Aorta (tissue), 5 donors: ENCODE measurements at places on chromosomes 3 and 15. TPM values are rescaled to one million over a fixed set of nuclear protein-coding genes. Genes with fewer than 3 reads are reported as not detected.

GRCh38 chr15:27468151-27468591 is 497.2 kb downstream of the GABRG3 start:
- no peaks in the 10 kb centered on the region for H3K4me1 ChIP-seq
- DNase-seq, result no peak
- H3K27me3 ChIP-seq, result no peaks in the 10 kb centered on the region
- no peak overlapping the region for H3K4me3 ChIP-seq

- H3K36me3 ChIP-seq, result no peaks in the 10 kb centered on the region
- H3K27me3 ChIP-seq, result no peaks in the 10 kb centered on the region
- no peak overlapping the region for H3K27ac ChIP-seq
- H3K4me3 ChIP-seq, result no peak overlapping the region
Observed at GRCh38 chr15:99480016-99480810, 85.6 kb upstream of the MEF2A start.

- no peaks in the 10 kb centered on the region for H3K36me3 ChIP-seq
- H3K4me3 ChIP-seq, result no peak overlapping the region
- H3K4me1 ChIP-seq, result no peaks in the 10 kb centered on the region
- no peak overlapping the region for H3K27ac ChIP-seq
- H3K27me3 ChIP-seq, result no peaks in the 10 kb centered on the region
Observed at GRCh38 chr3:126132751-126133511, 47.5 kb downstream of the ALDH1L1 start.

GRCh38 chr3:129058441-129059200 is 2.0 kb upstream of the GP9 start:
- H3K27me3 ChIP-seq, result no peaks in the 10 kb centered on the region
- DNase-seq, result no peak
- H3K36me3 ChIP-seq, result no peaks in the 10 kb centered on the region
- H3K4me1 ChIP-seq, result no peaks in the 10 kb centered on the region
- no peak overlapping the region for H3K4me3 ChIP-seq

- H3K27me3 ChIP-seq, result no peaks in the 10 kb centered on the region
- H3K36me3 ChIP-seq, result no peaks in the 10 kb centered on the region
- H3K27ac ChIP-seq, result no peak overlapping the region
- DNase-seq, result peak; percentile 94
Observed at GRCh38 chr3:14261229-14261628, 82.6 kb downstream of the LSM3 start.

- H3K27ac ChIP-seq, result no peak overlapping the region
- no peaks in the 10 kb centered on the region for H3K27me3 ChIP-seq
- H3K4me3 ChIP-seq, result no peak overlapping the region
- no peak for DNase-seq
- H3K36me3 ChIP-seq, result no peaks in the 10 kb centered on the region
Observed at GRCh38 chr3:163185721-163186350, 1689.2 kb downstream of the OTOL1 start.

- H3K4me1 ChIP-seq, result no peaks in the 10 kb centered on the region
- DNase-seq, result no peak
- no peaks in the 10 kb centered on the region for H3K36me3 ChIP-seq
Observed at GRCh38 chr3:178146406-178146831, 389.8 kb upstream of the KCNMB2 start.

DNA sequence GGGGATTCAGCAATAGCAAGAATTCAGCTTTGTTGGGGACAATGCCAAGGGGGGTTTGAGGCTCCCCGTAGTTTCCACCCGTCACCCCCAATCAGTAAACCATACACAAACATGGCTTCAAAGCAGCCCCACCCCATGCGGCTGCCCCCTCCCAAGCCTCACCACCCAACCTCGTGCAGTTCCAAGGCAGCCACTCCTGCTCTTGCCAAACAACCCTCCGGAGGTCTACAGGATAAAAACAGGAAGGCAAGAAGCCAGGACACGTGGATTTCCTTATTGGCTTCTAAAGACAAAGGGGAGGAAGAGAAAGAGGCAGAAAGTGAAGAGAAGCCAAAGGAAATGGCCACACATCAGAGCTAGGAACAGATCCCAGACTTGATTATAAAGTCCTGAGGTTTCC is 121.1 kb downstream of the SHQ1 start:
- H3K4me1 ChIP-seq, result no peaks in the 10 kb centered on the region
- H3K4me3 ChIP-seq, result no peak overlapping the region
- no peak for DNase-seq
- H3K36me3 ChIP-seq, result no peaks in the 10 kb centered on the region

DNA sequence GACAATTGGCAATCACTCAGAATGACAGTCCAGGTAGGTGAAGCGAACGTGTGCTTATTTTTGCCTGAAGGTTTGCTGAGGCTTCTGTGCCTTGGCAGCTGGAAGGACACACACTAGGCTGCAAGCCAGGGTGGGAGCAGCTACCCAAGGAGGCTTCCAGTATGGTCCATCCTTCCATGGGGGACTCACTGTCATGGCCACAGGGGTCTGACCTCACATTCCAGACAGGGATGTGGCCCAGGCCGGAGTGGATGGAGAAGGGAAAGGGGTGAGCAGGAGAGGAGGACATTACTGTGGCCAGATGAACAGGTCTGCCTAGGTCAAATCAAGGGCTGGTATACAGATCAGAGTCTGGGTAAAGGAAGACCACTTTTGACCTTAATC is 247.7 kb downstream of the ADAMTS17 start:
- no peak overlapping the region for H3K27ac ChIP-seq
- no peaks in the 10 kb centered on the region for H3K36me3 ChIP-seq
- H3K4me1 ChIP-seq, result no peaks in the 10 kb centered on the region
- no peak for DNase-seq
- no peaks in the 10 kb centered on the region for H3K27me3 ChIP-seq

DNA sequence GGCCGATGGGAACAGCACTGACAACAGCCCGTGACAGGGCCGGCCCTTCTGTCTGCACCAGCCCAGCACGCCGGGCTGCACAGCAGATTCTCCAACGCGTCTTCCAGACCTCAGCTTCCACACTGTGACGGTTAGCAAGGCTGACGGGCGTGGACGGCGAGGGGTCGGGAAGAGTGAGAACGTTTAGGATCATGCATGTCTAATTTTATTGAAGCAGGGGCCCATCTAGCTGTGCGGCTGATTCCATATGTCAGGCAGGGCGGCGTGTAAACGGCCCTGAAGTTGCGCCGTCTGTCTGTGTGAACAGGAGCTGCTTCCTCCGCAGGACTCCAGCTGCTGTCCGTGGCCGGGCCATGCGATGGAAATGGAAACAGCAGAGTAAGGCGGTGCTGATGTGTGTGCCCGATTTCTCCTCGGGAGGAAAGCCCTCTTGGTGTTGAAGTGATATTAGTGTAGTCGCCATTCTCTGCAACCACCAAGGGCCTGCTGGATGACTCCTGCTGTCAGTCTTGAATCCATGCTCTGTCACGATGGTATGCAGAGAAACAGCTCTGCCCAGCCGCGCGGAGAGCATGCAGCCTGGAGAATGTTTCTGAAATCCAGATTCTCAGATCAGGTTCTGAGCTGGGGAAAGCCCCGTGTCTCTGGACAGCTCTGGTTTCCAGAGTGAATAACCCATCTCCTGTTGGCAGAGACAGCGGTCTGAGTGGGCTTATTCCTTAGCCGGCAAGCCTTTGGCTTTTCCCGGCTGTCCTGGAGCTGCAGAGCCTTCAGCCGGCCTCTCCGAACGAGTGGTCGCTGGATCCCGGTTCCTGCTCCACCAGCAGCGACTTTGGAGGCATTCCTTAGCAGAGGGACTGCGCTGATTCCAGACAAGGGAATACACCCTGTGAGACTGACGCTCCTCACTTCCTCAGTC is 158.1 kb upstream of the UBE3A start:
- no peak for DNase-seq
- no peak overlapping the region for H3K4me3 ChIP-seq
- H3K4me1 ChIP-seq, result peaks cover 2% of the 10 kb centered on the region
- H3K36me3 ChIP-seq, result no peaks in the 10 kb centered on the region

- no peaks in the 10 kb centered on the region for H3K4me1 ChIP-seq
- DNase-seq, result no peak
- H3K27ac ChIP-seq, result no peak overlapping the region
- no peaks in the 10 kb centered on the region for H3K27me3 ChIP-seq
Observed at GRCh38 chr3:98563661-98564281, 29.6 kb downstream of the CPOX start.

- no peaks in the 10 kb centered on the region for H3K36me3 ChIP-seq
- no peaks in the 10 kb centered on the region for H3K27me3 ChIP-seq
- DNase-seq, result no peak
- no peaks in the 10 kb centered on the region for H3K4me1 ChIP-seq
- H3K27ac ChIP-seq, result no peak overlapping the region
Observed at GRCh38 chr3:113495035-113495434, 19.9 kb downstream of the SPICE1 start.

DNA sequence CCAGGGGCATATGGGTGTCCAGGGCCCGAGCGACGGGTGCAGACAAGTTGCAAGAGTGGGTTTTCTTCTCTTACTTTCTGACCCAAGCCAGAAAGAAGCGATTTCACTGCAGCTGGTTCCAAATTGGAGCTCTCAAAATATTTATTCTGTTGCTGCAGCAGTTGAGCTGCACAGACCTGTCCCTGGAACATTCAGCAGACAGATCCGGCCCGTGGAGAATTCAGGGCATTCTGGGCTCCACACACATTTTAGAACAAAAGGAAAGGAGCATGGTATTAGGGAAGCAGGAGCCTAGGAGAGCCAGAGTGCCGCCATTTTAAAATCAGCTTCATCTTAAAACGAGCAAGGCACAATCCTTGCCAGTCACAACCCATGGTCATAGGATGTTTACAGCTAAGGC is 135.3 kb upstream of the TPM1 start:
- DNase-seq, result no peak
- no peaks in the 10 kb centered on the region for H3K4me1 ChIP-seq
- no peak overlapping the region for H3K27ac ChIP-seq
- no peaks in the 10 kb centered on the region for H3K36me3 ChIP-seq
- H3K27me3 ChIP-seq, result no peaks in the 10 kb centered on the region

DNA sequence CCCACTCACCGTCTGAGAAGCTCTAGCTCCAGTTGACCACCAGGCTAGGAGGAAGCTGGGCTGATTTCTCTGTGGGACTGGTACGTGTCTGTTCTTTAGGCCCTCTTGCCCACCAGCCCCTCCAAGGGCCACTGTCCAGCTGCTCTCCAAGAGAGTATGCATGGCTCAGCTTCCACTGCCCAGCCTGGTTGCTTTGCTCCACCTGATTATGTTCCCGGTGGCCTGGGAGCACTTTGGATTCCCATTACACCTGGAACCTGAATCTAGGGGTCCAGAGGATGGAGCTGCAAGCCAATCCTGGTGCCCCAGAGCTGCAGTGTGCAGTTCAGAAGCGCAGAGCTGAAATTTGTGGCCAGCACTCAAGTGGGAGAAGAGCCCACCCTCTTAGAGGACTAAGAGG is 402.1 kb upstream of the CNTN6 start:
- no peak for DNase-seq
- H3K4me3 ChIP-seq, result no peak overlapping the region
- no peak overlapping the region for H3K27ac ChIP-seq
- H3K36me3 ChIP-seq, result no peaks in the 10 kb centered on the region
- no peaks in the 10 kb centered on the region for H3K27me3 ChIP-seq

- H3K27me3 ChIP-seq, result no peaks in the 10 kb centered on the region
- no peak overlapping the region for H3K27ac ChIP-seq
- no peaks in the 10 kb centered on the region for H3K36me3 ChIP-seq
Observed at GRCh38 chr3:18363338-18363737, 61.8 kb downstream of the SATB1 start.

DNA sequence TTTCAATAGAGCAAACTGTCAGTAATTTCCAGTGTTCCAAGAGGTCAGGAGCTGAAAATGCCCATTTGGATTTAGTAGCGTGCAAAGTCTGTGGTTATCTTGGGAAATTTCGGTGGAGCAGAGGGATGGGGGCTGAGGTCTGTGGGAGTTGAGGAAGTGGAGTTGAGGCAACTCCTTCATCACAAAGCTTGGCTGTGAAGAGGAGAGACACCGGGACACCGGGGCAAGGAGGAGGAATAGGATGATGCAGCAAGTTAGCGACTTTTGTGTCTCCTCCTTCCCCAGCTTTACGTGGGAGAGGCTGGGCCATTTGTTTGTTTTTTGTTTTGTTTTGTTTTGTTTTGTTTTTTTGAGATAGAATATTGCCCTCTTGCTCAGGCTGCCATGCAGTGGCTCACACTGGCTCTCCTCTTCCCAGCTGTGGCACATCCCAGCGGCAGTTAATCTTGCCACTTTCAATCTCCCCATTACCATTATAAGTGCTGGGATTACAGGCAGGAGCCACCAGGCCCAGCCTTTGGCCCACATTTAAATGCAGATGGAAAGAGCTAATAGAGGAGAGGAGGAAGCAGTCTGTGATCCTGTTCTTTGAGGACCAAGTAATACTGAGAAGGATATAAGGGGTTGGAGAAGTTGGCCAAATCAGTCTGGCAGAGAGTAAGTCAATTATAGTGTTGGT is 47.1 kb downstream of the CRTC3 start:
- no peaks in the 10 kb centered on the region for H3K27me3 ChIP-seq
- no peak for DNase-seq
- H3K4me1 ChIP-seq, result no peaks in the 10 kb centered on the region
- H3K36me3 ChIP-seq, result no peaks in the 10 kb centered on the region
- no peak overlapping the region for H3K4me3 ChIP-seq

Gene BNIP2
- 90.5 TPM for total RNA-seq

Gene ISLR
- 102 TPM for total RNA-seq

Gene PRKCD
- total RNA-seq, result 23.6 TPM

Gene ATR
- 30.0 TPM for total RNA-seq

Gene SNTN
- not detected for total RNA-seq

Gene CYP19A1
- 4.5 TPM for total RNA-seq

Gene U2SURP
- 102 TPM for total RNA-seq

Gene ATRIP
- 5.0 TPM for total RNA-seq

Gene CCDC39
- total RNA-seq, result 0.60 TPM

Gene SLC25A38
- 18.0 TPM for total RNA-seq
